ENCODE measurements at places on chromosomes 5 and 9. TPM values are rescaled to one million over a fixed set of nuclear protein-coding genes. Genes with fewer than 3 reads are reported as not detected.

- DNase-seq = no peak
- H3K4me1 ChIP-seq = no peaks in the 10 kb centered on the region
- no peak overlapping the region for H3K27ac ChIP-seq
- H3K4me3 ChIP-seq = no peak overlapping the region
- no peaks in the 10 kb centered on the region for H3K27me3 ChIP-seq
Measured at GRCh38 chr9:69279084-69279731, 45.8 kb upstream of the ENTREP1 start.

GRCh38 chr9:114606068-114606467, 5.0 kb upstream of the TMEM268 start:
- no peaks in the 10 kb centered on the region for H3K27me3 ChIP-seq
- H3K4me1 ChIP-seq = no peaks in the 10 kb centered on the region
- no peak overlapping the region for H3K4me3 ChIP-seq
- no peak overlapping the region for H3K27ac ChIP-seq
- DNase-seq = no peak

- no peak for DNase-seq
- H3K27me3 ChIP-seq = no peaks in the 10 kb centered on the region
- no peak overlapping the region for H3K27ac ChIP-seq
Measured at GRCh38 chr9:96172797-96173196, 129.2 kb downstream of the HSD17B3 start.

DNA sequence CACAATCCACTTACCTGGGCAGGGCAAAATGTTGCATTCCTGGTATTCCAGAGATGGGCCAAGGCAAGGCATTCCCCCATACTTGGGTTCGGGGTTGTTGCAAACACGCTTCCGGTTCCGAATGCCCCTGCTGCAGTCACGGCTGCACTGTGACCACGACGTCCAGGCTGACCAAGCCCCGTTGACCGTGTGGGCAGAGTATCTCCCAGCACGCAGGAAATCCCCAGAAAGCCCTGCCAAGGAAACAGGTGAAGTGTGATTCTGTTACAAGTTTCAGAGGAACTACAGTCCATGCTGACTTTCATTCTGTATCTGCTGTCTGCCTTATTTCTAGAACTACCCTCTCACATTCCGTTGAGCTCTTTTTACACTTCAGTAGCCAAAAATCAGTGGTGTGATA, 483.0 kb downstream of the SEMA5A start:
- H3K36me3 ChIP-seq = no peaks in the 10 kb centered on the region
- no peaks in the 10 kb centered on the region for H3K27me3 ChIP-seq
- no peaks in the 10 kb centered on the region for H3K4me1 ChIP-seq
- H3K27ac ChIP-seq = no peak overlapping the region
- no peak overlapping the region for H3K4me3 ChIP-seq

DNA sequence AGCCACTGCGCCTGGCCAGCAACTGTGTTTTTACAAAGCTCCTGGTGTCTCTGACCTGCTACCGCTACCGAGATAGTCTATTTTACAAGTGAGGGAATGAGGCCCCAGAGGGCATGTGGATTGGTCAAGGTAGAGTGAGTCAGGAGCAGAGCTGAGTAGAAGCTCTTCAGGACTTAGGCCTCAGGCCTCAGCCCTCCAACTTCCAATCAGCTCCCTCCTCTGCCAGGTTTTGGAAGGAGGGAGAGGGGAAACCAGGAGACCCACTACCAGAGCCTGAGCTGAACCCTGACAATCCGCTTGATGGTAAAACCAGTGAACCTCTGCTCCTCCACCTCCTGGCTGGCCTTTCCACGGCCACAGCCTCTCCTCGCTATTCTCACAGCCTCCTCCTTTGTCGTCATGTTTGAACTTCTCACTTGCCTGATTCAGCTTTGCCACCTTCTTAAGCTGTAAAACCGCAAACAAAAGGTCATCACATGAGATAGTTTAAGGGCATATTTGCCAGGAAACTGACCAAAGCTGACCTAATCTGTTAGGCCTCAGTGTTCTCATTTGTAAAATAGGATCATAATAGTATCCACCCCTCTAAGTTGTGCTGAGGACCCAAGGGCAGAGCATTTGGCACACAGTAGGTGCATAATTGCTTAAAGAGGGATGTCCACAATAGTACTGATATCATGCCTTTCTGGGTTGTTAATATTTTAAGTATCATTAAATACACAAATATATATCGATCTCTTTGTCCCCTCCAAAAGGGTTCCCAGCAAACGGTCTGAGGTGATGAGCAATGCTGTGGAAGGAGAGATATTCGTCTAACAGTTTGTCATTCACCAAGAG, 1.7 kb downstream of the TRAF1 start:
- no peaks in the 10 kb centered on the region for H3K36me3 ChIP-seq
- peak; percentile 15 for DNase-seq
- H3K27ac ChIP-seq = no peak overlapping the region
- no peaks in the 10 kb centered on the region for H3K4me1 ChIP-seq
- H3K4me3 ChIP-seq = no peak overlapping the region

DNA sequence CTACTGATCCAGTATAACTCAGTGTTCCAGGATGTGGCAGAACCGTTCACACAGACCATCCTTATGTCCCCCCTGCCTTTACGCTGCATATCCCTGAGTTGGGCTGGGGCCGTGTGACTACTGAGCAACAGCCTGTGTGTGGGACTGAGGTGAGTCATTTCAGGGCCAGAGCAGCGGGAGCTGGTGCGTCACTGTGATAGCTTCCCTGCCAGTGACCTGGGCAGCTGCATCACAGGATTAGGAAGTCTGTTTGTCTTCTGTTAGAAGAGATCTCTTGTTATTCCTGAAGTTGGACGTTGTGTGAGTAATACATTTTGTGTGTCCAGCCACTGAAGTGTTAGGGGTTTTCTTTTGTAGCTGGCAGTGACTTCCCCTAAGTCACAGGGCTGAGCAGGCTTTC, 35.6 kb downstream of the TPPP start:
- DNase-seq = peak; percentile 43
- H3K4me1 ChIP-seq = no peaks in the 10 kb centered on the region
- H3K4me3 ChIP-seq = no peak overlapping the region

DNA sequence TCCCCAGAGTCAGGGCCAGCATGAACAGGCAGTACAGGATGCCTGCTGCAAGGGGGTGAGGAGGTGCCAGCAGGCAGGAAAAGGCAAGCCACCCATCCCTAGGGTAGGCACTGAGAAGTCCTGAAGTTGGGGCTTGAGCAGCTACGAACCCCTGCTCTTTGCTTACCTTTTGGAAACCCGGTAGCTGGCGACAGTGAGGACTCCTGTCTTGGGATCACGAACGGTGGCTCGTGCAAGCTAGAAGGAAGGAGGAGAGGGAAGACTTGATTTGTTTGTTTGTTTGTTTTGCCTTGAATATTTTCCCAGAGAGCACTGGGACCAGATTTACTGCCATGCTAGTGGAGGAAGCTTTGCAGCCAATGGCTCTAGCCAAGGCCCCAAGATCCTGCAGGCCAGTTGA, 23.7 kb downstream of the P4HA2 start:
- H3K36me3 ChIP-seq = peaks cover 15% of the 10 kb centered on the region
- H3K4me3 ChIP-seq = no peak overlapping the region
- no peak for DNase-seq
- no peaks in the 10 kb centered on the region for H3K27me3 ChIP-seq
- H3K4me1 ChIP-seq = no peaks in the 10 kb centered on the region

GRCh38 chr9:133604856-133605255, 4.3 kb downstream of the FAM163B start:
- H3K4me3 ChIP-seq = no peak overlapping the region
- H3K27me3 ChIP-seq = peaks cover 9% of the 10 kb centered on the region
- no peaks in the 10 kb centered on the region for H3K36me3 ChIP-seq
- no peak overlapping the region for H3K27ac ChIP-seq
- DNase-seq = no peak

GRCh38 chr5:173793648-173794548, 94.3 kb upstream of the CPEB4 start:
- no peak for DNase-seq
- no peaks in the 10 kb centered on the region for H3K27me3 ChIP-seq
- H3K27ac ChIP-seq = no peak overlapping the region
- H3K36me3 ChIP-seq = no peaks in the 10 kb centered on the region
- no peaks in the 10 kb centered on the region for H3K4me1 ChIP-seq

- H3K36me3 ChIP-seq = no peaks in the 10 kb centered on the region
- no peak overlapping the region for H3K4me3 ChIP-seq
- no peaks in the 10 kb centered on the region for H3K27me3 ChIP-seq
- H3K4me1 ChIP-seq = no peaks in the 10 kb centered on the region
- no peak for DNase-seq
Measured at GRCh38 chr9:29319736-29320513, 1746.6 kb upstream of the C9orf72 start.

DNA sequence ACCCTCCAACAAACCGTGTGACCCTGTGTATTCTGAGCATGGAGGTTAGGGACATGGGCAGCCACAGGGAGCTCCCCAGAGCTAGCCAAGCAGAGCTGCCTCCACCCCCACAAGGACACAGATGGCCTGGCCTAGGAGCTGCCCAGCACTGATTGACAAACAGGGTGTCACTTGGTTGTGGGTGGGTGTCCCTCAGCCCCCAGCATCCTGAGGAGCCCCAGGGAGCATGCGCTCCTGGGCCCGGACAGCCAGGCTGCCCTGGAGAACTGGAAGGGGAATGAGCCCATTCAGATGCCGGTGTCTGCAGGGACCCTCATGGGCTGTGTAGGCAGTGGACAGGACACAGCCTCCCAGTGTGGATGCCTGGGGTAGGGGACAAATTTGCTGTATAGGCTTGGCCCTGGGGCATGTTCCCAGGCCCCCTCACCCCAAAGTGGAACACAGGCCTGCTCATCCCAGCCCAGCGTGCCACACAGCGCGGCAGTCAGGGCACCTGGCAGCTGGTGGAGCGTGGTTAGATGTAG, 124.8 kb upstream of the LMX1B start:
- no peaks in the 10 kb centered on the region for H3K27me3 ChIP-seq
- no peak overlapping the region for H3K27ac ChIP-seq
- H3K4me3 ChIP-seq = no peak overlapping the region
- peaks cover 14% of the 10 kb centered on the region for H3K36me3 ChIP-seq

DNA sequence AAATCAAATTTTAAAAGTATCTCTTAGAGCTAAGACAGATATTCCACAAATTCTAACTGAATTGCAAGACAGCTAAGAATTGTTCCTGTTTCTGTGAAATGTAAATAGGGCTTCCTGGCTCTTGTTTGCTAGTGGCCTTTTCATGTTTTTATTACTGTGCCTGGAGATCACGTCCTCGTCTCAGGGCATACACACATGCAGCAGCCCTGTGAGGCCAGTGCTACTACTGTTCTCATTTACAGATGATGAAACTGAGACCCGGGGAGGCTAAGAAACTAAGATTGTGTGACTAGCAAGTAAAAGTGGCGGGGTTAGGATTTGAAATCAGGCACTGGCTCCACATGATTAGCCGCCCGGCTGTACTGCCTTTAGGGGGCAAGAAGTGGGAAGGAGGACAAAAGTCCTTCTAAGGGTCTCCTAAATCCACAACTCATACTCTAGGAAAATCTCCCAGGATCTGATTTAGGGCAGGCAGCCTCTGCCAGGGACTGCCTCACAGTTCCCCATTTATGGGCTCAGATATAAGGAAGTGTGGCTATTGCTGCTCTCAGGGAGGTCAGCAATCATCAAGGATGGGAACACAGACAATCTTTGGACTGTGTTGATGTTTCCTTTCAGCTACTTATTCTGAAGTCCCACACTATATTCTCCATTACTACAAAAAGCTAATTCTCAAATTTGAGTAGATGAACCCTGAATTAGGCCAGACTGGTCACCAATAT, 7.9 kb downstream of the PRUNE2 start:
- peak overlapping the region; percentile 95 for H3K27ac ChIP-seq
- H3K27me3 ChIP-seq = no peaks in the 10 kb centered on the region
- peak overlapping the region; percentile 16 for H3K4me3 ChIP-seq
- H3K36me3 ChIP-seq = no peaks in the 10 kb centered on the region
- DNase-seq = no peak

DNA sequence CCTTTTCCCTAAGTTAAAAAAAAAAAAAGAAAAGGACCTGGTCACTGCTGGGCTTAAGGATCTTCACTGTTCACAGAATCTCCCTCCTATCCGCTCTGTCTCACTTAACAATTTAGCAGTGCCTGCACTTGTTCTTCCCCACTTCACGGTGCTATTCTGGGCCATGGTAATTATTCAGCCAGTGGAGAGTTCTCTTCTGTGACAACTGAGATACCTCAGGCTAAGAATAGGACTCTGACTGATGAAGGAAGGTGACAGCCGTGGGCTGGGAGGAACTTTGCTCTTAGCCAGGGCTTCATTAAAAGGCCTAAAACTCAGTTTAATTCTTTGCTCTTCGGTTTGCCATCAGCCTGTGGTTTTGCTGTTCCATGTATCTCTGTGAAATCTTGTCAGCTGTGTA, 51.9 kb upstream of the ENTREP1 start:
- no peak overlapping the region for H3K4me3 ChIP-seq
- H3K27ac ChIP-seq = no peak overlapping the region

- H3K4me1 ChIP-seq = no peaks in the 10 kb centered on the region
- H3K27ac ChIP-seq = no peak overlapping the region
- H3K4me3 ChIP-seq = no peak overlapping the region
- H3K36me3 ChIP-seq = no peaks in the 10 kb centered on the region
Measured at GRCh38 chr5:176167800-176168199, 70.4 kb upstream of the SIMC1 start.

GRCh38 chr9:109903515-109904138, 123.6 kb downstream of the PALM2AKAP2 start:
- DNase-seq = peak; percentile 77

DNA sequence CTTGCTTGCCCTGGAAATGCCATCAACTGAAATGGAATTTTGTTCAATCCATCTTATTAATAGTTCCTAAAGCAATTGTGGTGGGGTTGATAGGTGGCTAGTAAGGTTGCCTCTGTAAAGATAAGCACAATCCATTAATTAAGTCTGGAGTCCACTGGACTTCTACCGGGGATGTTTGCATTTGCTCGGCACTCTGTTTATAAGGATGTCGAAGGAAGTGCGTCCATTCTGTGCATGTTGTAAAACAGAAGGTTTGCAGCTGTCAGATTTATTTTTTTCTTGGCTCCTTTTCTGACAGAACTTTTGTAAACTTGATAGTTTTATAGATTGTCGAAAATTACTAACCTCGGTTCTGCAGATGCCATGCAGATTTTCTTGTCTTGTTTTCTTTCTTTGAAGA, 12.8 kb upstream of the TNFAIP8 start:
- no peak for DNase-seq
- H3K36me3 ChIP-seq = no peaks in the 10 kb centered on the region
- H3K4me3 ChIP-seq = no peak overlapping the region
- no peak overlapping the region for H3K27ac ChIP-seq
- peaks cover 18% of the 10 kb centered on the region for H3K4me1 ChIP-seq

GRCh38 chr9:138007918-138008841, 130.6 kb downstream of the CACNA1B start:
- H3K4me3 ChIP-seq = no peak overlapping the region
- H3K27ac ChIP-seq = no peak overlapping the region
- no peaks in the 10 kb centered on the region for H3K4me1 ChIP-seq
- peak; percentile 53 for DNase-seq

- H3K36me3 ChIP-seq = no peaks in the 10 kb centered on the region
- H3K4me1 ChIP-seq = peaks cover 22% of the 10 kb centered on the region
- H3K4me3 ChIP-seq = peak overlapping the region; percentile 38
- H3K27ac ChIP-seq = peak overlapping the region; percentile 66
- H3K27me3 ChIP-seq = no peaks in the 10 kb centered on the region
Measured at GRCh38 chr9:69122082-69122548, 52.0 kb upstream of the TJP2 start.

DDX4 gene
- not detected for total RNA-seq

CDHR2 gene
- total RNA-seq = 0.71 TPM

MYOT gene
- 32.4 TPM for total RNA-seq

PCDHGA9 gene
- total RNA-seq = 10.4 TPM

DDX41 gene
- total RNA-seq = 51.8 TPM

IFNA13 gene
- total RNA-seq = not detected

CEL gene
- total RNA-seq = 0.36 TPM

ABLIM3 gene
- total RNA-seq = 16.1 TPM

TGFBR1 gene
- total RNA-seq = 84.3 TPM

CLIC3 gene
- total RNA-seq = not detected

IGFBPL1 gene
- total RNA-seq = 2.2 TPM

NXNL2 gene
- total RNA-seq = 0.54 TPM

GARIN3 gene
- total RNA-seq = not detected

Measured in sigmoid colon (tissue), 7 donors.